ENCODE measurements at places on chromosomes 12 and 14. TPM values are rescaled to one million over a fixed set of nuclear protein-coding genes. Genes with fewer than 3 reads are reported as not detected.

DNA sequence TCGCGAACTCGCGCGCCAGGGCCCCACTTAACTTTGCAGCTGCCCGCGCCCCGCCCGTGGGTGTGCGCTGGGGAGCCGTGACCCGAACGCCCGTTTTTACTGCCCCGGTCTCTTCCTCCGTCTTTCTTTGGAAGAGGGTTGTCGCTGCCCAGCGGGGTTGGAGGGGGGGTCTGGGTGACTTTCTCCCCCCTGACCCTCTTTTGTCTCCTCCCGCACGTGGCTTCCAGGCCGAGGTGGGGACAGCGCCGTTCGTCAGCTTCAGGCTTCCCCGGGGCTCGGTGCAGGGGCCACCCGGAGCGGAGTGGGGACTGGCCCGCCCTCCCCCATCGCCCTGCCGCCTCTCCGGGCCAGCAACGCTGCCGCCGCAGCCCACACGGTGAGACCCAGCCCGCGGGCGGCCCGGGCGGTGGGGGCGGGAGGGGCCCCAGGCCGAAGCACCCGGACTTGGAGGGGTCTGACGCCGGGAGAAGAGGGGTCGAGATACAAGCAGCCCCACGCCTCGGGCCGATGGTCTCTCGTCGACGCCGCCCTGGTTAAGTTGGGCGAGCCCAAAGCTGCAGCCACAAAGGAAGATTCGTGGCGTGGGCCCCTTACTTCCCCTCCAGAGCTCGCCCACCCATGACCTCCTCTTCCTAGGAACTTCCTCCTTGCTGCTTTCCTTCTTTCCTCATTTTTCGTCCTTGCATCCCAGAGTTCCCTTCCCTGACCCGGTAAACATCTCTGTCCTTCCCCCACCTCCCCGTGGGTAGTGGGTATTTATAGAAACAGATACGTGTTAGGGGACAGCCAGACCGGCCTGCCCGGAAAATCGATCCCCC is 1.2 kb downstream of the DYRK2 start:
- DNase-seq: peak; percentile 83

GRCh38 chr12:111653596-111653995 is 32.2 kb downstream of the BRAP start:
- no peak for DNase-seq

- no peak for DNase-seq
Observed at GRCh38 chr12:113149361-113150150, at the start of gene CFAP73. TSS of gene CFAP73 (plus strand) at chr12:113149724. CDS start at chr12:113149858, 134 bp downstream.

DNA sequence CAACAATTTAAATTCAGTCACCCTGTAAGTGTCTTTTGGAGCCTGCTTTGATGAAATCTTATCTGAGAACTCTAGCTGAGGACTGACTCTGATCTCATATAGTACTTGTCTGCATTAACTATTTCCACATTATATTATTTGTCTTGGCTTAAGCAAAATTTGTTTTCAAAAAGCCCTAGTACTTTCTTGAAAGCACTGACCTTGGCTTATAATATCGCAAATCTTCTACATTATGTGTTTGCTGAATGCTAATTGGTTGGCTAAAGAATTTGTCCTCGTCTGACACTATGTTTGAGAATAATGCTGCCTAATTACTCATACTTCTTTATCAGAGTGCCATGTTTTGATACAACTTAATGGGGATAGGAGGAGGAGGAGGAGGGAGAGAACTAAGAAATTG is 46.9 kb upstream of the FLRT2 start:
- no peak for DNase-seq

DNA sequence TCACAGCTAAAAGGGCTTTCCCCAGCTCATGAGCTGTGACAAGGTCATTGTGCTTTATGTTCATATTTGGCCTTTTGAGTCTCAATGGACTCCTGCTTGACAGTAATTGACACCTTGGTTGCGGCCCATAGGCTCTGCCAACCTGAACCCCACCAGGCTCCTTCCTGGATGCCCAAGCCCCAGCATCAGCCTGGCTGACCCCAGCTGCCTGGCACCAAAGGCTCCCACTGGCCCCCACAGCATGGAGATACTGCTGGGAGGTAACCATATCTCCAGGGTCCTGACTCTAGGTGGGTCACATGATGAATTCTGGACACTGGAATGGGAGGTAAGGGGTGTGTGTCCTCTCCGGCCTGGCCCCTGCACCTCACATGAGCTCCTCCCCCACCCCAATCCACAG is 50.2 kb downstream of the CLMN start:
- no peak for DNase-seq

GRCh38 chr12:57759360-57759980 is 4.6 kb downstream of the MARCHF9 start:
- DNase-seq: no peak

DNA sequence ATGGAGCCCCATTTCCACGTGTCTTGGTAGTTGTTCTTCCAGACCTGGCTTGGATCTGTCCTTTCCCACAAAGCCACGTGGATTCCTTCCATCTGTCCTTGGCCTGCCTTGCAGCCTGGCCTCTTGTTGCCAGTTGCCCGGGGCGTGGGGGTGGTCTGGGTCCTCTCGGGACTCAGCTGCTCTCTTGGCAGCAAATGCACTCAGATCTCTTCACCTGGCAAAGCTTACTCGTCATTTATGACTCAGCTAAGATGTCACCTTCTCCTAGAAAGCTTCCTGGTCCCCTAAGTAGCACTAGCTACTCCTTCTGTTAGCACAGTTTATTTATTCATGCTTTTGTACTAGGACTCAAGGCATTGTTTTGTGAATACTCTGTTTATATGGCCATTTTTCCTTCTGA is 13.6 kb downstream of the PLEKHG3 start:
- no peak for DNase-seq

Gene AQP6
- total RNA-seq: 0.05 TPM

Gene KRT3
- total RNA-seq: not detected

- no peak for DNase-seq
Observed at GRCh38 chr12:89959179-89959578, 250.5 kb upstream of the ATP2B1 start.

DNA sequence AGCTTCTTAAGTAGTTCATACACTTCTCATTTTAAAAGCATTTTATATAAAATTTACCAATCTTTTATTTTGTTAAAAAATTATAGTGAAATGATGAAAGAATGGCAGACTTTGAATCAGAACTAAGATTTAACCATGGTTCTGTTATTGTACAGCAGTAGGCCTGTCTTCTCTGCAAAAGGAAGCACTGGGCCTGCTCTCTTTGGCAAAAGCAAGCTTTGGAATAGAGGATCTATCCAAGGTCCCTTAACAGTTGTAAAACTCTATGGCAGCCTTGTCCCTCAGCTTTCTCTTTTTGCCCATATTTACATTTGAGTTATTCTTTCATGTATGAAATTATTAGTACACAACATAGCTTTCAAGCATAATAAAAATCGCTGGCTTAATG is 82.8 kb downstream of the PLEKHG7 start:
- no peak for DNase-seq

GRCh38 chr12:109695961-109696461 is 17.6 kb upstream of the FAM222A start:
- DNase-seq: no peak

- no peak for DNase-seq
Observed at GRCh38 chr14:83019744-83020414, 1486.2 kb upstream of the SEL1L start.

- peak; percentile 69 for DNase-seq
Observed at GRCh38 chr12:2291182-2291832, 238.5 kb downstream of the CACNA1C start.

DNA sequence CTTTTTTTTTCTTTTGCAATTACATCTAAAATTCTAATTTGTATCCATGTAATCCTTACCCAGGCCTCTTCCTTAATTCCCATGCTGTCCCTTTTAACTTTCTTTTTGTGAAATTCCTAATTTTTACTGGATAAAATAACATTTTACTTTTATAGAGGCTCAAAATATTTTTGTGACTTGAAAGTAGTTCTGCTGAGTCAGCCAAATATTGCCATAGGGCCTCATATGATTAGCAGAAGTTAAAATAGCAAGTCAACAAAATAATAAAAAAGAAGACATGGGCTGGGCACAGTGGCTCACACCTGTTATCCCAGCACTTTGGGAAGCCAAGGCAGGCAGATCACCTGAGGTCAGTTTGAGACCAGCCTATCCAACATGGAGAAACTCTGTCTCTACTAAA is 2.0 kb downstream of the C3AR1 start:
- no peak for DNase-seq

DNA sequence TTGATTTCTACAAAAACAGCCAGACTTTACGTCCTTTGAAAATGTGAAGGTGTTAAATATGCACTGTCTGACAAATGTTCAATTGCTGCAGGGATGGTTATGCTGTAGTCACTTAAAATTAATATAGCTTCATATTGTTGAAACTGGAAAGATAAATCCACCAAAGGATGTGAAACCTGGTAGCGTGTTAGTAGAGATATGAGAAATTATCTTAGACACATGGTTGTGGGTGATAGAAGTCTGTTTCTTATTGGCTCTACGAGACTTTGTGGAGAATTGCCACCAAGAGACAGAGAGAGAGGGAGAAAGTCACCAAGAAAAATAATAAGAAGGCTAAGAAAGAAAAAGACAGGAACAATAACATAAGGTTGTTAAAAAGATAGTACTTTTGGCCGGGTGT is 2.6 kb upstream of the CAPRIN2 start:
- no peak for DNase-seq

Gene RPGRIP1
- total RNA-seq: 0.10 TPM

DNA sequence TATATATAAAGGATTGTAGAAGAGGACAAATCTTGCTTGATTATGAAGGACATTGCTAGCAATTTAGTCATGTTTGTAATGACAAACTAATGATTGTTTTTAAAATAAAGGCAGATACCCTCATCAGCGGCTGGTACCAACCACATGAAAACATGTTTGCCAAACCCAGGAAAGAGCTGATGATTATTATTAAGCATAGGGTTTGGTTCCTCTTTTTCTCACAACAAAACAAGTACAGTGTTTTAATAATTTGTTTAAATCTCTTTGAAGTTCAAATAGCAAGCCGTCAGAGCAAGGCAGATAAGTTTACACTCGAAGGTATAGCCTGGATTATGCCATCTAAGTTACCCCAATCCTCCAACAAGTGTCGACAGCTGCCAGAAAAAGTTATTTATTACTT is 5.3 kb upstream of the SINHCAF start:
- no peak for DNase-seq

DNA sequence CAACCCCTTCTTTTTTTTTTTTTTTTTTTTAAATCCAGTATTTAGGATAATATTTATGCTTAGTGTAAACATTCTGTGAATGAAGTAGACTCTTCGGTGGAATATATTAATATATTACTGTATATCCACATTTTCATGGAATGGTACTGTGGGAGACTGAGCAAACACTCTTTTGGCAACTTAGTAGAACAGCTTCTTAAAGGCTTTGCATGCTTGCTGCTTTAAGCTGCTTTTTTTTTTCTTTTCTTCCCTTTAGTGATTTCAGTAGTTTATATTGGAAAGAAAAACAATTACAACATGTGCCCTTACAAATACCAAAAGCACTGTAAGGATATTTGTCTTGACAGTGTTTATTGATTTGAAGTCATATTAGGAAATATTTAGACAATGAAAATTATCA is 78.9 kb downstream of the AEBP2 start:
- no peak for DNase-seq

DNA sequence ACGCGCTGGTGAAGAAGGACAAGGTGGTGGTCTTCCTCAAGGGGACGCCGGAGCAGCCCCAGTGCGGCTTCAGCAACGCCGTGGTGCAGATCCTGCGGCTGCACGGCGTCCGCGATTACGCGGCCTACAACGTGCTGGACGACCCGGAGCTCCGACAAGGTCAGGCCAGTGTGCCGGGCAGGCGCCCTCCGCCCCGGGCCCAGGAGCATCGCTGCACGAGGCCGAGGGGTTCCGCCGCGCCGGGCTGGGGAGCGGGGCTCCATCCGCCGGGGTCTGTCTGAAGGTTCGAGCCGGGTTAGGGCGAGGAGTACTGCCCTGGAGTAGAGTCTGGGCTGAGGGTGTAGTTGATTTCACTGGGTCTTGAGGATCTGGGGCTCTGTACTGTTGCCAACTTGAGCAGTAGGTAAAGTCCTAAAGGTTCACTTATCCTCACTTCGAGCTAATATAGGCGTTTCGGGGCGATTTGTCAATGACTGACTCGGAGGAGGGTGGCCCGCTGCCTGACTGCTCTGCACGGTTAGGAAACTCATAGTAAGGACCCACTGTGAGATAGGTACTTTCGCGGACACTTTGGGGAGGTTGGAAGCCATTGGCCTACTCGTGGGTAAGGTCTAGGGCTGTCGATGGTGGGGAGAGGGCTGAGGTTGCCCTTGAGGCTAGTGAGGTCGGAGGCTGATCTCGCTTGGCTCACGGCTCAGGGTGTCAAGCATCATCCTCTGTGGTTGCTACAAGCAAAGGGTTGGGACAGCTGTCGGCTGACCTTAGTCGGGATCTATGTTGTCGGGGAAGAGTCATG is 574 bp downstream of the GLRX5 start:
- DNase-seq: no peak

DNA sequence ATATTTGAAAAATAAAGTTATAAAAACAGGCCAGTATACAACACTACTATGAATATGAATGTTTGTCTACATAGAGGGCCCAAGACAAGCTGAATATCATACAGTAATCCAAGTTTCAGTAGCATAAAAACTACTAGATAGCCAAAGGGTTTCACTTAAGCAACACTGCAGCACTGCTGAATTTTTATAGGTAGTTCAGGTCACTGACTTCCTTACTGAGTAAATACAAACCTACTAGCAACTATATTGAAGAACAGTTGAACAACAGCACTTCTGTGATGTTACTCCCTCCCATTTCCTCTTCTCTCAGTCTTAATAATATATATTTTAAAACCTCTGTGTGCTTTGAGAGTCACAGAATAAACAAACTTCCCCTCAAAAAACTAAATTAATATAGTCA is 42.7 kb downstream of the GTF2A1 start:
- DNase-seq: no peak

DNA sequence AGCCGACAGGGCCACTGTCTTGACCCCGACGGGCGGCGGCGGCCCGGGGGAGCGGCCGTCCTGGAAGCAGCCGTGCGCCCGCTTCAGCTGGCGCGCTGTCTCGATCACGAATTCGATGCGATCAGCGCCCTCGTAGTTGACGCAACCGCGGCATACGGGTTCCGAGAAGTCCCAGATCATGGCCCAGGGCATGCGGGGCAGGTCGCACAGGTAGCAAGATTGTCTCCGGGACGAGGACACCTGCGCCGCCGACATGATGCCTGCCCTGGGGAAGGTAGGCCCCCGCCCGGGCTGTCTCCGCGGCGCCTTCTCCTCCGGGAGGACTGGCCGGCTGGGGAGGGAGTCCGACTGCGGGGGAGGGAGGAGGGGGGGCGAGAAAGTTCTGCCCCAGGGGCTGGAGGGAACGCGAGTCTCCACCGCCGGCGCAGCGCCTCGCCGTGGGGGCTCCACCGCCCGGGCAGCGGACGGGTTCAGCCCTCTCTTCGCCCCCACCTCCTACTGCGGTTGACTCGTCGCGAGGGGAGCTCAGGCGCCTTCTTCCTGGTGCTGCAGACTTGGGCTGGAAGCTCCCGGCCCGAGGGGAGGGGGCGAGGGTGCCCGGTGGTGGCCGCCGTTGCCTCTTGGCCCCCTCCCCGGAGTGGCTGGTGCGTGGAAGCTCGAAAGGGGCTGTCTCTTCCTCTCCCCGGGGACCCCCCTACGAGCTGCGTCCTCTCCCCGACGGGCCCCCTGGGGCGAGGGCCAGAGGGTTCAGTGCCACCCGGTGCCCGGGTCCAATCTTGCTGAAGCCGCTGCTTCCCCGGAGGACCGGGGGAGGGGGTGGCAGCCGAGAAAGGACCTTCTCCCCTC is 747 bp downstream of the IRF2BPL start:
- DNase-seq: peak; percentile 93

Data from posterior vena cava (tissue), 2 donors.